ENCODE measurements at places on chromosomes 4 and X.

GRCh38 chr4:85419103-85419502, 55.8 kb upstream of the ARHGAP24 start:
- no peak for DNase-seq

- no peak for DNase-seq
Observed at GRCh38 chr4:124790471-124790870, 77.9 kb upstream of the ANKRD50 start.

GRCh38 chr4:99746443-99746842, 70.2 kb upstream of the DAPP1 start:
- DNase-seq, result no peak

DNA sequence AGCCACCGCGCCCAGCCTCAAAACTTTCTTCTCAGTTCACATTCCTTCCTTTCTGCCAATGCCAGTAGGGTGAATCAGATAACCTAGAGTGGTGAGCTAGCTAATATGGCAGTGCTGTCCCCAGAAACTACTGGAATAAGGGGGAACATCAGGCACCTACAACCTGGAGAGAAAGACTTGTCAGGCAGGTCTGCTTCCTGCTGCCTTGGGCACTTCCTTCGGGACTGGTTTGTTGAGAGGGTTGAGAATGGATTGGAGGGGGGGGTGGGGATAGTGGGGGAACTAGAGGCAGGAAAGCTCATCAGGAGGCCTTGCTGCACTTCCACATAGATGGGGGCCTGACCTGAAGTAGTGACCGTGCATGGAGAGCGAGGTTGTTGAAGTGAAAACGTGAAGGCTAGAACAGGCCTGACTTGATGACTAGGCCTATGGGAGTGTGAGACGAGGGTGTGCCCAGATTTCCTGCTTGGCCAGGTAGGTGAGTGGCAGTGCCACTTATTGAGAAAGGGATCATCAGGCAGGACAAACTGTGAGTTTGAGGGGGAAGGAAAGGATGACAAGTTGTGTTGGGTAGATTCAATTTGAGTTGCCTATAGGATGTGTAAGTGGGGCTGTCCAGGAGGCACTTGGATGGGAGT, 33.4 kb downstream of the SLC25A5 start:
- no peak for DNase-seq

GRCh38 chr4:159871141-159871540, 768.3 kb downstream of the RAPGEF2 start:
- DNase-seq, result no peak

DNA sequence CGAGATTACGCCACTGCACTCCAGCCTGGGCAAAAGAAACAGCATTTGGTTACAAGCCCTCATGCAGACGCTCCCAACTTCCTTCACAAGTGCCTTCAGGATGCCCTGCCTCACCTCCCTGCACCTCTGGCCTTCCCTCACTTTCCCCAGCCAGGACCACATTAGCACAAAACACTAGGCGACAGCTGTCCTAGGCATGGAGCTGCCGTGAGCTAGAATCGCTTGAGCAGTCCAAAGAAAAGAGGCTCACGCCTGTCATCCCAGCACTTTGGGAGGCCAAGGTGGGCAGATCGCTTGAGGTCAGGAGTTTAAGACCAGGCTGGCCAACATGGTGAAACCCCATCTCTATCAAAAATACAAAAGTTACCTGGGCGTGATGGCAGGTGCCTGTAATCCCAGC, 15.8 kb downstream of the RNF212 start:
- DNase-seq, result no peak

- DNase-seq, result no peak
Observed at GRCh38 chrX:108028854-108029253, 16.0 kb upstream of the VSIG1 start.

DNA sequence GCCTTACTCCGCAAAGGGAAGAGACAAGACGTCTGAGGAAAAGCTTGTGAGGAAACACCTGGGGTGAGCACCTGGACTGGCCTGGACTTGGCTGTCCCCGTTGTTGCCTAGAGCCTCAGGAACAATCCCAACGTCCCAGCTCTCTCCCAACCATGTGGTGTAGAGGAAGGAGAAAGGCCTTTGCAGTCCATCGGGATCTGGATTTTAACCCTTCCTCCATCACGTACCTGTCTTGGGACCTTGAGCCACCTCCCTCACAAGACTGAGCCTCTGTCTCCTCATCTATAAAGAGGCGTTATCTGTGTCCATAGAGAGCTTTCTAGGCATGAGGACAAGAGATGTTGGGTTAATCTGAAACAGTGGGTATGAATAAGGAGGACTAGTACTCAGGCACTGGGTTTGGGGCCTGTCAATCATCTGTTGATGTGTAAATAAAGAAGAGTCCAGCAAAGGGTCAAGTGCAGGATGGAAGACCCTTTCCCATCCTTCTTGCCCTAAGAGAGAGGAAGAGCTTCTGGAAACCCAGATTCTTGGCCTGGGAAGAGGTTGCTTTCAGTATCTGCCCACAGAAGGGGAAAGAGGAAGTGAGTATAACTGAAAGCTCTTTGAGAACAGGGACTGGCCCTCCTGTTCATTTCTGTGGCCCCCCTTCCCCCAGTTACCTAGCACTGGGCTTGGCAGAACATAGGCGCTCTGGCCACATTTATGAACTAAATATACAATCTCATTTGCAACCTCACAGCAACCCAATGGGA, 137.1 kb downstream of the PJA1 start:
- DNase-seq, result no peak

- no peak for DNase-seq
Observed at GRCh38 chrX:78064152-78064551, 39.9 kb upstream of the PGK1 start.

DNA sequence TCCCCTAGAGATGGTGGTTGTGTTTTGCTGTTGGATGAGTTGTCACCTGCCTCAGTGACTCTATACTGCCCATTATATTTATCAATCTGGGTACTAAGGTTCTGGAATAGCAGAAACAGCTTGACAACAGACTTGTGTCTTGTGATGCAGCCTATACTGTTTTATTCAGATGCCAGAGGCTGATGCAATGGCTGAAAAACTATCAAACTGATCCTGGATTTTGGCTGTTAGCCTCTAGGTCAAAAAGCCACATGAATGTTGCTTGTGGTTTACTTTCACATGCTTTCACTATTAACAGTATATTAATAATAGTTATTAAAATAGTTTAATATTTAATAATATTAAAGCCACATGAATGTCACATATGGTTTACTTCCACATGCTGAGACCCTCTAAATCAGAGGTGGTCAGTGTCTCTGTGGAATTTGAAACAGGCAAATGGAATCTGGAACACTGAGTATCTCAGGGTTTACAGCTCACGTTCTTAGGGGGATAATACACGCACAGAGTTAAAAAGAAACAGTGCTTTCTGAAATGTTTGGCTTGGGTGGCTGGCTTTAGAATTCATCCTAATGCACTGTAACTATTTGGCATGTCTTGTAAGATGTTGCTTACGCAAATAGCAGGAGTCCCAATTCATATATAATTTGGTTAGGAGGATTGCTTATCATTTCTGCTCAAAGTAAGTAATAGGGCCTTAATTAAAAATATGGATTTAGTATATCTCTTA, 82.5 kb upstream of the LCORL start:
- no peak for DNase-seq

DNA sequence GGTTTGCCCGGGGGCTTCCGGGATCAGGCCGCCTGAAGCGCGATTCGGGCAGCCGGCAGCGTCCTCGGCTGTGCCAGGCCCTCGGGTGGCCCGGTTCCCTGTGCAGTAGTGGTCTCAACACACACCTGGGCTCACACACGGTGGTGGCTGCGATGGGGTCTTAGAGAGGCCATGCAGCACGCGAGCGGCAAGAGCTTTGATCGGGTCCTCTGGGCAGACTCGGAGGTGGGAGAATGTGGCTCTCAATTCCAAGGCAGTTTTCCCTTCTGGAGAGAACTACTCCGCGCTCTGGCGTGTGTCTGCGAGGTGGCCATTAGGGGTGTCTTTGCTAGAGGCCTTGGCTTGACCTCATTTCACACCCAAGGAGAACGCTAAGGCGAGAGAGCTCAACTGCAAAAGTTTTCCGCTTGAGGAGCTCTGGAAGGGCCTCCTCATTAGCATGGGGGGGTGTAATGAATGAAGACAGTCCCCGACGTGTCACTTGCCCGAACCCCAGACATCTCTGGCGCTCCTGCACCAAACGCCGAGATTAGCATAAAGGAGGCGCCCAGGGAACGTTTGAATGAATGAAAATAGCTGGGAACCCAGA, 771 bp upstream of the RBPJ start:
- DNase-seq, result peak; percentile 27

- DNase-seq, result no peak
Observed at GRCh38 chr4:89725268-89725667, 111.7 kb downstream of the SNCA start.

DNA sequence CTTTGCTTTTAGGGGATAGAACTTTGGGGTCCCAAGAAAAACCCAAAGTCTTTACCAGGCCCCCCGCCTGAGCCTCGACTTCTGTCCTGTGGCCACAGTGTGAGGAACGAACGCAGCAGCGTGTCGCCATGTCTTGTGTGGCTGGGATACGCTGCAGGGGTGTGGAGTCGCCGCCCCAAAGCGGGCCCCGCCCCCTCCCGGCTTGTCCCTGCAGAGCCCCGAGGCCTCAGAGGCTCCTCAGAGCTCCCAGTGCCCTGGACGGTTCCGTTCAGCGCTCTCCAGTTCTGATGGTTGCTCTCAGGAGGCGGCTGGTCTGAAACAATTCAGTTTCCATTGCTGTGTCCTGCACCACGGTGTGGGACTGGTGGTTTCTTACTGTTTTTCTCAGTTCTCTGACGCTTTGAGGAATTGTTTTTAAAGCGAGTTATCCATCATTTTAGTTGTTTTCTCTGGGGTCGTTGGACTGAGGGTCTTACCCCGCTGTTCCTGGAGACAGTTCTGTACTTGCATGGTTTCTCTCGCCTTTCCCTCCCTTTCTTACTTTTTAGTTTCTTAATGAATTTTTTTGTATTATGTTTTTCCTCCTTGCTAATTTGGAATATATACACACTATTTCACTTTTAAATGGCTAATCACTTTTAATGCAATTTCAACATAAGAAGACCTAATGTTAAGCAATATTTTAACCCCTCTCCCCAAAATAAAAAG, 1.6 kb upstream of the IDUA start:
- DNase-seq, result peak; percentile 24

GRCh38 chr4:147198411-147199051, 252.9 kb upstream of the TTC29 start:
- no peak for DNase-seq

GRCh38 chrX:103910430-103910829, 52.0 kb upstream of the TMSB15B start:
- DNase-seq, result no peak

- DNase-seq, result no peak
Observed at GRCh38 chrX:51192104-51192503, 140.5 kb upstream of the NUDT10 start.

GRCh38 chr4:139535228-139535870, 20.7 kb downstream of the SETD7 start:
- DNase-seq, result no peak

DNA sequence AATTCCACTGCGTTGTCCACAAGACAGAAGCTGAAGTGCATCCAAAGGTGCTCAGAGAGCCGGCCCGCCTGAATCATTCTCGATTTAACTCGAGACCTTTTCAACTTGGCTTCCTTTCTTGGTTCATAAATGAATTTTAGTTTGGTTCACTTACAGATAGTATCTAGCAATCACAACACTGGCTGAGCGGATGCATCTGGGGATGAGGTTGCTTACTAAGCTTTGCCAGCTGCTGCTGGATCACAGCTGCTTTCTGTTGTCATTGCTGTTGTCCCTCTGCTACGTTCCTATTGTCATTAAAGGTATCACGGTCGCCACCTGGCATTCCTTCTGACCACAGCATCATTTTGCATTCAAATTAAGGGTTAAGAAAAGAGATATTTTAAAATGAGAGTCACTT, 115.5 kb downstream of the NFKB1 start:
- no peak for DNase-seq
